ENCODE measurements at places on chromosomes 2 and 18. TPM values are rescaled to one million over a fixed set of nuclear protein-coding genes. Genes with fewer than 3 reads are reported as not detected.

DNA sequence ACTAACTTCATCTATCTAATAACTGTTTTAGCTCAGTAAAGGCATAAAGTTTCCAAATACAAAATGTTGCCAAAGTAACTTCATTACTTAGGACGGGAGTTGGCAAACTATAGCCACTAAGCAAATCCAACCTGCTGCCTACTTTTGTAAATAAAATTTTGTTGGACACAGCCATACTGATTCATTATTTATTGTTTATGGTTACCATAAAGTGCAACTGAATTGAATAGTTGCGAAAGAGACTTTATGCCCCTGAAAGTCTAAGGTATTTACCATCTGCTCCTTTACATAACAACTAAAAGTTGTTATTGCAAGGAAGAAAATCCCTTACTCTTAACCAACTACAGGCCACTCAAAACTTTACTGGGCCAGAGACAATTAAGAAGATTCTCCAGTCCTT is 256.7 kb upstream of the RBBP8 start:
- DNase-seq: no peak

DNA sequence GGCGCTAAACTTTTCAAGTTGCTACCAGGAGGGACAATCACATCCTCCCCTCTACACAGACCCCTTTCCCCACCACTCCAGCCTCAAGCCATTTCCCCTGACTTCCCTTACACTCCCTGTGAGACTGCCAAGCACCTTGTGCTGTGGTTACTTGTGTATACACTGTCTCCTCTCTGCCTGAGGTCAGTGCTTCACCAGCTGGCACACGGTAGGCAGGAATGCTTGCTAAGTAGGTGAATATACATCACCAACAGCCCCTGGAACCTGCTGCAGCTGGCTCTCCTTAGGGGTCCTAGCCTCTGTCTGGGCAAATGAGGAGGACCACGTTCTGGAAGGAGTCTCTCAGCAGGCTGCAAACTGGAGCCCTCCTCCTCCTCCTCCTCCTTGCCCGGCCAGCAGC is 38.3 kb upstream of the ACAA2 start:
- DNase-seq: no peak

GRCh38 chr2:101238930-101239759 is 13.5 kb upstream of the CNOT11 start:
- no peak for DNase-seq

TRIM43 gene
- total RNA-seq: 0.66 TPM

GRCh38 chr2:23988371-23988770 is 21.5 kb upstream of the MFSD2B start:
- DNase-seq: no peak

- no peak for DNase-seq
Observed at GRCh38 chr2:210503725-210504191, 27.2 kb upstream of the LANCL1 start.

MGAT4A gene
- 42.9 TPM for total RNA-seq

DNA sequence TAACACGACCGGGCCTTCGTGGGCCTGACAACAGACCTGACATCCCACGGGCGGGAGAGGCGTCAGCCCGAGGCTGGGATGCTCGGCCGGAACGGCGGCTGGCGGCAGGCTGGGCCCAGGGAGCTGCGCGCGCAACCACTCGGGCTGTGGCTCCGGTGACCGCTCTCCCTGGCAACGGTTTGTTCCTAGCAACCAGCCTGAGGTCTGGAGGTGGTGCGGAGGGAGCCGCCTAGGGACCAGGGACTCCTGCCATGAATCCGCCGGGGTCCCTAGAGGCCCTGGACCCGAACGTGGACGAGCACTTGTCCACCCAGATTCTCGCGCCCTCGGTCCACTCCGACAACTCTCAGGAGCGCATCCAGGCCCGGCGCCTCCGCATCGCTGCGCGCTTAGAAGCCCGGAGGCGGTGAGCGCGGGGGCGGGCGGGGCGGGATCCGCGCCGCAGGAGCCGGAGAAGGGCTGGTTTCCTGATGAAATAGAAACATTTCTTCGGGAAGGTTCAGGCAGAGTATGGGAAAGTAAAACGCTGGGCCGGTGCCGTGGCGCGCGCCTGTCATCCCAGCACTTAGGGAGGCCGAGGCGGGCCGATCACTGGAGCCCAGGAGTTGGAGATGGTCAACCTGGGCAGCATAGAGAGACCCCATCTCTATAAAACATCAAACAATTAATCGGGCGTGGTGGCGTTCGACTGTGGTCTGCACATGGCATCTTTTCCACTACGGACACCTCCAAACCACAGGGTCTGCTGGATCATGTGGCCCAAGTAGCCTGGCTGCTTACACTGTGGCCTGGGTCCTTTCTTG is at the start of gene DRC1:
Gene DRC1 (plus strand): TSS at position 182 of the 803 bp plus-strand sequence. CDS start 70 bp downstream, at position 252.
- DNase-seq: no peak

DNA sequence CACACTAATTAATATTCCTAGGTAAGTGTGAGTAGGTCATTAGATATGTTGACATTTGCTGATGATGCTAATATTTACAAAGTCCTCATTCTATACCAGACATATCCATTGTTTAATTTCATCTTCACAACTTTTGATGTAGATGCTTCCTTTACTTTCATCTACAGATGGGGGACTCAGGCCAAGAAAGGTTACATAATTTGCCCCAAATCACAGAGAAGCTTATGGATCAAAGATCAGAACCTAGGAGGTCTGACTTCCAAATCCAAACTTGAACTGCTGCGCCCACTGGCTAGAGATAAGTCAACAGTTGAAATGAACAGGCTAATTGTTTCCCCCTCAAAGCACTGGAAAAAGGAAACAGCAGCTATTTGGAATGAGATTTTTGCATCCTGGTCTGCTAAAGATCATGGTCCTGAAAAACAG is 95.6 kb upstream of the TMEM178A start:
- no peak for DNase-seq

GRCh38 chr2:10518470-10519393 is 70.6 kb upstream of the ODC1 start:
- no peak for DNase-seq

DNA sequence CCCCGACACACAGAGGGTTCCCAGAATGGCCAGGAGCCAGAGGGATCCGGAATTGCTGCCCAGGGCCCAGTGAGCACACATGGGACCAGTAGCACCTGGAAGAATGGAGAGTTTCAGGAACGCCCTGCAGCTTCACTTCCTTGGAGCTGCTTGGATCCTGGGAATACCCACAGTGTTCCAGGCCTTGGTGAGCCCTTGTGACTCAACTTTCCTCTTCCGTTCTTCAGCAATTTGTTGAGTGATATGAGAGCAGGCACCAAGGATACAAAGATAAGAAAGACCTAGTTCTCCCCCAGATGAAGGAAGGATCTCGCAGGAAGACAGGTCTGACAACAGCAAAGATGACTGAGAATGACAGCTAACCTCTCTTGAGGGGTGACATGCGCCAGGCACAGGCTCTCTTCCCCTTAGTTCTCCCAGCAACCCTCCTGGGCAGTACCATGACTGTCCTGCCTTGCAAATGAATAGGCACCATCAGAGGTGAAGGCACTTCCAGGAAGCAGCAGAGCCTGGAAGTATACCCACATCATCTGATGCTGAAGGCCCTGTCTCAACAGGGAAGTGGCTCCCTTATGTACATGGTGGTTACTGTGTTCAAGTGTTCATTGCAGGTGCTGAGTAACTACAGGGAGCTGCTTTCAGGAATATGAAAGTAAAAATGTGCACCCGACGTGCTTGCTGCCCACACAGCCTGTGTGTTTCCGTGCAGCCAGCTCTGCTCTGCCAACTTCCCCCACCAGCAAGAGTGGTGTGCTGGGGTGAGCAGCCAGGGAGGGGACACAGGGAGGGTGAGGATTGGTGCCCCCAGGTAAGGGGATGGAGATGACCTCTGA is 116.2 kb downstream of the STPG4 start:
- no peak for DNase-seq

CDH7 gene
- 2.5 TPM for total RNA-seq

DNA sequence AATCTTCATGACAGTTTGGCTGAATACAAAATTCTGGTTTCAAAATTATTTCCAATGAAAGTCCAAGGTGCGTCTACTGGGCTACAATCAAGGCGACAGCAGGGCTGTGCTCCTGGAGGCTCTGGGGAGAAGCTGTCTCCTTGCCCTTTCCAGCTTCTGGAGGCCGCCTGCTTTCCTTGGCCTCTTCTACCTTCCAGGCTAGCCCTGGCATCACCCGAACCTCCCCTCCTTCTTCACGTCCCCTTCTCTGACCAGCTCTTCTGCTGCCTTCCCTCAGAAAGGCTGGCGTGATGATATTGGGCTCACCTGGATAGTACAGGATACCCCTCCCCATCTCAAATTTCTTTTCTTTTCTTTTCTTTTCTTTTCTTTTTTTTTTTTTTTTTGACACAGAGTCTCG is 115.5 kb downstream of the KCNF1 start:
- no peak for DNase-seq

- DNase-seq: no peak
Observed at GRCh38 chr2:101450965-101451364, 23.9 kb downstream of the RFX8 start.

GRCh38 chr2:181363164-181363563 is 94.0 kb upstream of the ITGA4 start:
- DNase-seq: no peak

DNA sequence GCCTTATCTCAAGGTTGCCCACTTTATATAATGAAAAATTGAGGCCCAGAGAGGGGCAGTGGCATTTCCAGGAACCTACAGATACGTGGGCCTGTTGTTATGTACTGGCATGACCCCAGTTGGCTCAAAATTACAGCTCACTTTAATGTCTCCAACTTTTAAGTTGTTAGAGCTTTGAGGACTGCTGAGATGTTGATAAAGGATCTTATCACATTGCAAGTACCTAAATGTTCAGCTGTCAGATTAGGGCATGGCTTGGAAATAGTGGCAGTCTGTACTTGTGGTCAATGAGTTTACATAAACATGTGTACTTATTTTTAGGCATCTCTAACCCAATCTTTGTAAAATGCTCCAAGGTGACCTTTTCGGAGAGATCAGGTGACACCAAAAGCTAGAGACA is 14.6 kb downstream of the SLC4A5 start:
- no peak for DNase-seq

- no peak for DNase-seq
Observed at GRCh38 chr2:201502713-201503112, 51.2 kb downstream of the STRADB start.

GRCh38 chr18:46849007-46849406 is 68.3 kb downstream of the PIAS2 start:
- no peak for DNase-seq

DNA sequence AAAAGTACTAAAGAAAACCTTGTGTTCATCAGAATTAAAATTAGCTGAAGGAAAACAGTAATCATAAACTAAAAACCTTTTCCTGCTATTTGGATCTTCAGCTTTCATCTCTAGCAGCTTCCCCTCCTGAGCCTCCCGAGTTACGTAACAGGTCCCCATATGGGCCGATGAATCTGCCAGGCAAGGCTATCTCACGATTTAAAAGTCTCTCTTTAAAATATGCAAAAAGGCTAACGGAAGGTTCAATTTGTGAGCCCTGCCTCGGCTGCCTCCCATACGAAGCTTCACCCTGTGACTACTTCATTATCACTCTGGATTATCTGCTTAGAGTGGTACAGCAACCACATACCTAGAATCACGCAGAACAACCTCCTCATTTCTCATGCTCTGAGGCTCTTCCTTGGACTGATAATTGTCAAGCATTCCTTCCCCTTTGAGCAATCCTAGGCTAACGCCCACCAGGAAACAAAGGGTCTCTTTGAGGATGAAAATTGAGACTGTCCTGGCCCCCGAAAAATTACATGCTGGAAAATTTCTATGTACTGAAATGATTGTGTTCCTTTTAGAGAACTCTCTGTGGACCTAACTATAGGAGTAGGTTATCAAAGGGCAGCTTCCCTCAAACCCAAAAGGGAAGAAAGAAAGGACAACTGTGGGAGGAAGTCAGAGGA is 147.4 kb downstream of the ZEB2 start:
- DNase-seq: no peak

GPATCH11 gene
- total RNA-seq: 9.0 TPM

DNA sequence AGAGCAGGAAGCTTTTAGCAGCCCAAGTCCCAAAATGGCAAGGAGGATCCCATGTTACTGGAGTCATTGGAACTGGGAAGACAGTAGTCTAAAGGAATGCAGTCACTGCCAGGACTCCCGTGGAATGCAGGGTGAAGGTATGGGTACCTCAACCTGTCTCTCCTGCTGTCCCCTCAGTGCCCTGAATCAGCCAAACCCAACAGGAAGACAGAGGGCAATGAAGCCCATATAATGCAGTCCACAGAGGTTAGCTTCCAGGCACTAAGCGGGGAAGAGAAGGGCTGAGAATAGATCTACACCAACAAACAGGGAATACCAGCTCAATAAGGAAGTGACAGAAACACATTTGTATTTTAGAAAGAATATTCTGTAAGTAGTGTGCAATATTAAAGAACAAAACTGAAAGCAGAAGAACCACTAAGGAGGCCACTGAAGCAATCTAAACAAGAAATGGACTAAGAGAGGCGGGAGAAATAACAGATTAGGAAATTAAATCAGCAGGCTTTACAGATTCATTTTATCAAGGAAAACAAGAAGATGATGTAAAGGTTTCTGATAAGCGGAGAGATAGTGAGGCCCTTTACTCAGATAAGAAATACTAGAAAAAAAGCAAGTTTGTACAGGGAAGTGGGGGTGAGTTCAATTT is 8.3 kb downstream of the NEMP2 start:
- DNase-seq: no peak

GRCh38 chr2:112081262-112081661 is 26.2 kb downstream of the TMEM87B start:
- DNase-seq: no peak

- DNase-seq: no peak
Observed at GRCh38 chr2:147763861-147764260, 81.0 kb upstream of the ACVR2A start.

ACTG2 gene
- 0.61 TPM for total RNA-seq

PDCD1 gene
- 16.0 TPM for total RNA-seq

DNA sequence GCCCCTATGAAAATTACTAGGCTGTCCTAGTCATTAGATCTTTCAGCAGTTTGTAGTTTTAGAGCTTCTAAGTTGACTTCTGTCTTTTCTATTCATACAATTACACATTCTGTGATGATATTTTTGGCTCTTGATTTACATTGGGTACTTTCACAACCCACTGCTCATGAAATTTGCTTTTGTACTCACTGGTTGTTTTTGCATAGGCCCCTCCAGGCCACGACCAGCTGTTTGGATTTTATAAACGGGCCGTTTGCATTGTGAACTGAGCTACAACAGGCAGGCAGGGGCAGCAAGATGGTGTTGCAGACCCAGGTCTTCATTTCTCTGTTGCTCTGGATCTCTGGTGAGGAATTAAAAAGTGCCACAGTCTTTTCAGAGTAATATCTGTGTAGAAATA is 193.8 kb downstream of the RPIA start:
- DNase-seq: no peak

DNA sequence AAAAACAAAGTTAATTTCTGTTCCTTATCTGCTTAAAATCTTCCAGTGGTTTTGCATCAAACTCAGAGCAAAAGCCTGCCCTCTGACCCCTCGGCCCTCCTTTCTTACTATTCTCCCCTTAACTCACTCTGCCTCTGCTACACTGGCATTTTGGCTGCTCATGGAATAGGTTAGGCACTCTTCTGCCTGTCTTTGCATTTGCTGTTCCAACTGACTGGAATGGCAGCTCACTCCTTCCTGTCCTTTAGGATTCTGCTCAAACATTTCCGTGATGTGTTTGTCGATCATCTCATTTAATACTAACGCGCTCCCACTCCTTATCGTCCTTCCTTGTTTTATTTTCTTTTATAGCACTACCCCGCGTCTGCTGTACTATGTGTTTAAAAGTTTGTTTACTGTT is 815 bp downstream of the CEBPZ start:
- DNase-seq: no peak
